ENCODE measurements at places on chromosomes 13 and 19.

DNA sequence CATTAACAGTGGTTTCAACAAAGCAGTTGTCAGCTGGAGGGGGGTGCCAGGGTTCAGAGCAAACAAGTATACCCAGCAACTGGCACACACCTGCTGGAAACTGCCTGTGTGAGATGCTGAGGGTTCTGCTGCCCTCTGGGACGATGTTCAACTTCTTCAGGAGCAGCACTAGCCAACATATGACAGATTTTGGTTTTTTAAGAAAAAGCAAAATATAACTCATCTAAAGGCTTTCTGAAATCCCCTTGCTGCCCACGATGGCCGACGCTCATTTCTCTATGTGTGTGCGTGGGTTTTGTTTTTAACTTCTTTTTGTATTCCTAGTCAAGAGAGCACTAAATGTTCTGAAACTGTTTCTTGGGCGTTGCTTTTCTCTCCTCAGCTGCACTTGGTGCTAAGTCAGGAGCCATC is 79.9 kb downstream of the MRPL57 start:
- DNase-seq = no peak

DNA sequence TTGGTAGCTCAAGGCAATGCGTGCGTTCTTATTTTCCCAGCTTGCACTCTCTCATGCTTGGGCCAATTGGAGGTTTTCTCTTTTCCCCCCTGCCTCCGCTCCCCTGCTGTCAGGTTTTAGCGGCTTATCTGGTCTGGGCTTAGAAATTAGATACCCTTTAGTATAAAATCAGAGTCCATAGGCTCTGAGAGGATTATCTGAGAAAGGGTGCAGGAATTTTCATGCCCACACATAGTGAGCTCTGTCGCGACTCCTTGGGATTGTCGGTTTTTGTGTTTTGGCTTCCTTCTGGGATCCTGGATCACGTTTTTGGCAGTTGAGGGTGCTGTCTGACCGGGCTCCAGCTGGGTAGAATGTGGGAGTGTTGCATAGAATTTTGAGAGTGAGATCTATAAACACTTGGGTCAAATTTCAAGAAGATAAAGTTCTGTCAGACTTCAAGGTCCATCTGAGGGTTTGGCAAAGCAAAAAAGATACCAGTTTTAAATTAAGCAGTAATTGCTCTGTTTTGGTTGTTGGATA is 12.4 kb downstream of the CHAF1A start:
- no peak for DNase-seq

DNA sequence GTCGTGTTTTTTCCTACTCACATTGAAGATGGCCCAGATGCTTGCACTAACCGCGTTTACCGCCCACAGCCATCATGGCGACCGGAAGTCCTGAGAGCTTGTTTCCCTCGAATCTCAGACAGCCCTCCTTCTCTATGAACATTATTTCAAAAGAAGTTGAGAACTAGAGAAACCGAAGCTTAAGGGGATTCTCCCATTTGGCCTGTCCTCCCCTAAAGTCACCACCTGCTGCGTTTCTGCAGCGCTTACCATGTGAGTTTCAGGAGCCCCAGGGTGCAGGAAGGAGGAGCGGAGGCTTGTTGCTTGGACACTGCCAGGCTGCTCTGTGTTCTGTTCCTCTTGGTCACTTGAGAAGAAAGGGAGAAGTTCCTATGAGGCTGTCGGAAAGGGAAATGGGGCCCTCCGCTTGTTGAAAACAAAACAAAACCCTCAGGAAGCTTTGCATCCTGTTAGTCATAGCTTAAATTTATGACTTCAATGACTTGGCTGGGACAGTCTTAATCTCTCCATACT is 6.2 kb downstream of the CARD8 start:
- peak; percentile 58 for DNase-seq

DNA sequence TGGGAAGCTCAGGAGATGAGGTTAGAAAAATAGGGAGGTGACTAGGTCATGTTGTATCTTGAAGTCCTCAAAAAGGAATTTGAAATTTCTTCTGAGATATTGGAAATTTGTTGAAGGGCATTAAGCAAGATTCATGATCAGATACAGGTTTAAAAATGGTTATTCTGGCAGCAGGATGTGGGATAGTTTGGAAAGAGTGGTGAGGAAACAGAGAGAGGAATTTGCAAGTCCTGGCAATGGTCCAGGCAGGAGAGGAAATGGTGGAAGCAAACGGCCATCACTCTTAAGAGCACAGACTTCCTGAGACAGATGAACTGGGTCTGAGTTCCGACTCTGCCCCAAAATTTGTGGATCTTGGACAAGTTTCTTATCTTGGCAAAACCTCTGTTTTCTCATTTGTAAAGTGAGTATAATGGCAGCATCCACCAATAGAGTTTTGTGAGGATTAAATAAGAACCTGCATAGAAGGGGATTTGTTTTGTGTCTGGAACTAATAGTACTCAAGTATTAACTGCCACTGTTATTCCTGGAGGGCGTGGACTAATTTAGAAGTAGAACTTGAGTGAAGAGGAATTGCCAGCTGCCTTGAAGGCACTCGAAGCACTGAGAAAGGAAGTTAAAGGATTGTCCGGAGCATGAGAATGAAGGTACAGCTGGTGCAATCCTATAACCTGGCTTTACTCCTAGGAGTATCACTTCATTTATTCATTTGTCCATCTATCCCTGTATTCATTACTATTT is 99.6 kb downstream of the CCNA1 start:
- no peak for DNase-seq

- DNase-seq = no peak
Measured at GRCh38 chr13:29688193-29688592, 92.7 kb upstream of the SLC7A1 start.

GRCh38 chr13:20156702-20157101 is 4.2 kb downstream of the GJA3 start:
- no peak for DNase-seq

DNA sequence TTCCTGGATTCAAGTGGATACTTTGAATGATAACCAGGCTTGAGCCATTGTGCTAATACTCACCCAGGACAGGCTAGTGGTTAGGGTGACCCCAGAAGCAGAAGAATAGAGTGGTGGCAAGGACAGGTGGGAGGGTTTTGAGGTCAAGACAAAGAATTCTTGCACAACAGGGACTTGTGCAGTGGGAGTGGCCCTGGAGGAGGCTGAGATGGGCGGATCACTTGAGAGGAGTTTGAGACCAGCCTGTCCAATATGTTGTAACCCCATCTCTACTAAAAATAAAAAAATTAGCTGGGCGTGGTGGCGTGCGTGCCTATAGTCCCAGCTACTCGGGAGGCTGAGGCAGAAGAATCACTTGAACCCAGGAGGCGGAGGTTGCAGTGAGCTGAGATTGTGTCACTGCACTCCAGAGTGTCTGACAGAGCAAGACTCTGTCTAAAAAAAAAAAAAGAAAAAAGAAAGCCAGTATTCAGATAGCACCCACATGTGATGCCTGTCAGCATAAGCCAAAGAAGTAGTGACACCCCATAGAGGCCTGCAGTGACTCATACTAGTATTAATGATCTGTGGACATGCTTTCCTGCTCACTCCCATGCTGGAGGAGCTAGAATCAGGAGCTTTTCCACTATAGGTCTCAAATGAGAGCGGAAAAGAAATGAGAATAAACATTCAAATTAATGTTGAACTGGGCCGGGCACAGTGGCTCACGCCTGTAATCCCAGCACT is 78.7 kb downstream of the RNF17 start:
- DNase-seq = no peak

DNA sequence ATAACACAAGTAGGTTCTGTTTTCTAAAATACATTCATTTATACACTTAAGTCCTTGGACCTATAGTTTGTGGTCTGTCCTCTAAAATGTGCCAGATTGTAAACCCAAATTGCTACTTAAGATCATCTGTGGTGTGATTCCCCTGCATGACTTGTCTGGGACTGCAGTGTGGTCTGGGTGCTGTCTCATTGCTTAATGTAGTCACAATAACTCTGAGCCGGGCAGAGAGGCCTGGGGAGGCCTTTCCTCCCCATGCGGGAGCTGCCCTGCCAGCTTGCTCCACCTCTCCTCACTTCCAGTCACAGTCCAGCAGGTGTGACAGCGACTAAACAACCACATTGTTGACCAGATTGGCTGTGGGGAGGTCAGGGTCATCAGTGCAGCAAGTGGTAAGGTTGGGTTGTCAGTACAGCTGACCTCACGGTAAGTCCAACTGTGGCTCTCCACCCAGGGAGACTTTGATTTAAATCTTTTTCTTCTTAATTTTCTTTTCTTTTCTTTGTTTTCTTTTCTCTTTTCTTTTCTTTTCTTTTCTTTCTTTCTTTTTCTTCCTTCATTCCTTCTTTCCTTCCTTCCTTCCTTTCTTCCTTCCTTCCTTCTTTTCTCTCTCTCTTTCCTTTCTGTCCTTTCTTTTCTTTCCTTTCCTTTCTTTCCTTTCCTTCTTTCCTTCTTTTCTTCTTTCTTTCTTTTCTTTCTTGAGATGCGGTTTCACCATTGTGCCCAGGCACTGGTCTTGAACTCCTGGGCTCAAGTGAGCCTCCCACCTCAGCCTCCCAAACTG is 4.4 kb upstream of the TUBA3C start:
- DNase-seq = no peak

DNA sequence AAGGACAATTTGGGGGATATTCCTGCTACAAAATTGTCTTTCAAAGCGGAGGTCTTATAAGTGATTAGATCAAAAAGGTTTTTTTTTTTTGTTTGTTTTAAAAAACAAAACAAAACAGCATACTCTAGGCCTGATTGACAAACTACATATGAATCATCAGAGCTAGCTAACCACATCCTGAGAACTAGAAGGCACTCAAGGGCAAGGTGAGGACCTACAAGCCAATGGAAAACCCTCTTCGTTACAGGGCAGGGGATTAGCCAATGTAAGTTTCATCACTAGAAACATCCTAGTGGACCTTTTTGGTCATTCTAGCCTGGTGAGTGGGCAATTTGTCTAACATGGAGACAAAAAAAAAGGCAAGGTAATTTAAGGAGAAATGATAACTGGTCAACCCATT is 428.6 kb downstream of the RFC3 start:
- no peak for DNase-seq

DNA sequence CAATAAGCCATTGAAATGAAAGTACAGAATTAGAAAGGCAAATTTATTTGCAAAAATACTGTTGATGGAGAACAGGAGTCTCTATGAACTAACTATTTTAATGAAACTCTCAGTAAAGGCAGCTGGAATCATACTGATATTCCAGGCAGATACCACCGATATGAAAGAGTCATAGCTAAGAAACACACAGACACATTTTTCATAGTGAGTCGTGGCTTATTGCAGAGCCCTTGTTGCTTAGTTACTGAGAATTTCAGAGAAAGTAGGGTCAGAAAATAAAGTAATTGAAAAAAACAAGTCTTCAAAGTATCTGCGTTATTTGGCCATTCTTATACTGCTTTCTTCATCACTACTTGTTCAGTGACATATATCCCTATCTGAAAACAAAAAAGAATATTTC is 1890.9 kb downstream of the PCDH9 start:
- no peak for DNase-seq

DNA sequence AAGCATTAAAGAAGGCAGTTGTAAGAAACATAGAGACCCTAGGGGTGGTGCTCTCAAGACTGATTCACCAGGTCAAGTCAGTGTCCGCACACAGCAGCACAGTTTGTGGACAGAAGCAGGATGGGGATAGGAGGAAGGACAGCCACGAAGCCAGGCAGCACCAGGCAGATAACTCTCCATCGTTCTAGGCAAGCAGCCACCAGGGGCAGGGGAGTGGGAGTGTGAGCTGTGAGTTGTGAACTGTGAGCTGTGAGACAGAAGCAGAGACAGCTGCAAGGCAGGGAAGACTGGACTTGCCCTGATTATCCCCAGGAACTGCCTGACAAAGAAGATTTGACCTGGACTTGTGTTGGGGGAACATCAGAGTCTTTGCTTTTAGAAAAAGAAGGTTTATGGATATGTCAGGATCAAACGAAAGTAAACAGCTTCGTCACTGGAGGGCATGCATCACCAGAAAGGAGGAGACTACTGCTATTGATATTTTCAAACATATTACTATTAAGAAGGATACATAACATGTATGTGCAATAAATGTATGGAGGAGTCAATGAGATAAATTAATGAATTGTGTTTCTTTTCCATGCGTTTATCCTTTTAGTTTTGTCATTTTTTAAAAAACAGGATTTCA is 286.1 kb downstream of the IRS2 start:
- no peak for DNase-seq

- DNase-seq = peak; percentile 15
Measured at GRCh38 chr19:5001615-5002014, 32.7 kb downstream of the KDM4B start.

GRCh38 chr13:20624213-20624612 is 57.3 kb downstream of the IFT88 start:
- no peak for DNase-seq

DNA sequence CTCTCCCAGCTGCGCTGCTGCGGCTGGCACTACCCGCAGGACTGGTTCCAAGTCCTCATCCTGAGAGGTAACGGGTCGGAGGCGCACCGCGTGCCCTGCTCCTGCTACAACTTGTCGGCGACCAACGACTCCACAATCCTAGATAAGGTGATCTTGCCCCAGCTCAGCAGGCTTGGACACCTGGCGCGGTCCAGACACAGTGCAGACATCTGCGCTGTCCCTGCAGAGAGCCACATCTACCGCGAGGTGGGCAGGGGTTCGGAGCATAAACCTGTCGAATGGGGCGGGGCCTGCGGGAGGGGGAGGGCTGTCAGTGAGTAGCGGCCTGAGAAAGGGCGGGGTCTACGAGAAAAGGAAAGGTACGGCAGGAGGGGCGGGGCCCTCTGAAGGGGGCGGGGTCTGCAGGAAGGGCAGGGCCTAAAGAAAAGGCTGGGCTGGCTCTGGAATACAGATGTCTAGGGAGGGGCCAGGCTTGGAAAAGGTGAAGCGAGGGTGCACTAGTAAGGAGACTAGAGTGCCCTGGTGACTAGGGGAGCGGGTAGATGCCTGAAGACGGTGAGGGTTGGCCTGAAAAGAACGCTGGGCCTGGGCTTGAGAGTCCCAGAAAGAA is 3.6 kb downstream of the CD37 start:
- DNase-seq = no peak

- DNase-seq = no peak
Measured at GRCh38 chr19:4258181-4258580, 11.3 kb downstream of the YJU2 start.

DNA sequence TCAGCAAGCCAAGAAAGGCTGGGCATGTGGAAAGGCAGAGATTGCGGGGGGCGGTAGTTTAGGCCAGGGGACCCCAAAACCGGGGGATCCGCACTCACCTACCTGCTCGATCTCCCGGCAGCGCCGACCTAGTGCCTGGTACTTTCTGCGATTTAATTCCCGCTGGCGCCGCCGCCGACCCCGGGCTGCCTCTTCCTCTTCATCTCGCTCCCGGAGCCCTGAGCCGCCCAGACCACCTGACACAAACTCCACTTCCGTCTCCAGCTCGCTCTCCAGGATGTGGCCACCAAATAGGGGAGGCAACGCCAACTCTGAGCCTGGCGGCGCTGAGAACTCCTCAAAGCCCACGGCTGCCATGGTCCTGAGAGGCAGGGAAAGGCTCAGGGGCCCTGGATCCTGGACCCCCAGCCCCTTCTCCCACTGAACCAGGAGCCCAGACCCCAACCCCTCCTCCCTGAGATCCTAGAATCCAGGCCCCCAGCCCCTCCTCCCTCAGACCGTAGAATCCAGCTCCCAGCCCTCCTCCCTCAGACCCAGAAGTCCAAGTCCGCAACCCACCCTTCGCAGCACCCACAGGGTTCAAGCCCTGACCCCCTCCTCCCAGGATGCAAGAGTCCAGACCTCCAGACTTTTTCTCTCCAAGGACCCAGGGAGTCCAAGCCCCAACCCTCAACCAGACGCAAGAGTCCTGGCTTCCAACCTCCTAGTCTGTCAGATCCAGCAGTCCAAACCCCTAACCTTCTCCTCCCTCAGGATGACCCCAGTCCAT is 933 bp downstream of the TFPT start:
- peak; percentile 46 for DNase-seq

All from effector memory CD8-positive, alpha-beta T cell (primary cell).